ENCODE measurements at places on chromosomes 6 and 20. TPM values are rescaled to one million over a fixed set of nuclear protein-coding genes. Genes with fewer than 3 reads are reported as not detected.

DNA sequence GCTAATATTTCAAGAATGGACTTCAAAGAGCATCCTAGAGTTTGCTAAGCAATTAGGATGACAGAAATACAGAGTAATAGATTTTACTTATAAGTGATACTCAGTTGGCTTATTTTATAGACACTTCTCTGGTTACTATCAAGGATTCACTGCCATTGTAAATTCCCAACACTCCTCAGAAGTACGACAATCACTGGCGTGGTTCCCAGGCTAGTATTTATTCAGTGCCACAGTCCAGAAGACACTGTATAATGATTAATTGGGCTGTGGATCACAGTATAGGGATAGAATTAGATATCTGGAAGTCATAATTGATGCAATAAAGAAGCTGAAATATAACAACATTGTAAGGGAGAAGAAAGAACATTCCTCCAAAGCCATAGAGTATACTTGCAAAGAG lies 15.7 kb downstream of the MANEA start:
- no peaks in the 10 kb centered on the region for H3K4me1 ChIP-seq
- H3K36me3 ChIP-seq = peaks cover 13% of the 10 kb centered on the region
- no peak overlapping the region for H3K4me3 ChIP-seq
- H3K27me3 ChIP-seq = no peaks in the 10 kb centered on the region
- H3K27ac ChIP-seq = no peak overlapping the region
- no peak for DNase-seq

GRCh38 chr6:41161380-41161779 lies 1.5 kb downstream of the TREM2 start:
- H3K4me3 ChIP-seq = no peak overlapping the region
- H3K27ac ChIP-seq = no peak overlapping the region
- DNase-seq = no peak
- H3K36me3 ChIP-seq = no peaks in the 10 kb centered on the region

DNA sequence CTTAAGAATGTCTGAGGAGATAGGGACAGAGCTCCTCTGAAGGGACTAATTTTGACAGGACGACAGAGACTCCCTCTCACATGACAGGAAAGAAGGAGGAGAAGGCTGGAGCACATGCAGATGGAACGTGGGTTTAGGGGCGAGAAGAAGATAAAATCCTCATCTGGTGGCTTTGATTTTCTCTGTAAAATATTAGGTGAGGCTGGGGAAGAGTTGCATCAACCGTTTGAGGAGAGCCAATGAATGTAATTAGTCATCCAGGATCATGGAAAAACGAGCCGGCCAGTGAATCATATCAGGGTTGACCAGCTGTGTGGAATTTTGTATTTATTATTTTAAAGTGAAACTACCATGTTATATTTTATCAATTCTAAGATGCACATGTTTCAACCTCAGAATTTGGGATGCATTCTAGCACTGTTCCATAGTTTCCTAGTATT lies 46.9 kb upstream of the ADGRF4 start:
- DNase-seq = no peak
- no peaks in the 10 kb centered on the region for H3K27me3 ChIP-seq
- H3K4me3 ChIP-seq = no peak overlapping the region
- H3K27ac ChIP-seq = no peak overlapping the region

DNA sequence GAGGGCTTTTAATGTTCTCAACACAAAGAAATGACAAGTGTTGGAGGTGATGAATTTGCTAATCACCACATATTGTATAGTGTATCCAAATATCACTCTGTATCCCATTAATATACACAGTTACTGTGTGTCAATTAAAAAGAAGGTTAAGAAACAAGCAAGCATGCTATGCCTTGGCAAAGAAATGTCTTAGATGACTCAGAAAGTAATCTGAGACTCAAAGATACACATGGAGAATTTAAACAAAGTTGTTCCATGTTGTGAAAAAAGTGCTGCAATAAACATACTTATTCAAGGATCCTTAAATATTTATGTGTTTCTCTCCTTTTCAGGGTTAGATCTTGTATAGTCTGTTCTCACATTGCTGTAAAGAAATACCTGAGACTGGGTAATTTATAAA lies 300.9 kb downstream of the DHX35 start:
- H3K36me3 ChIP-seq = no peaks in the 10 kb centered on the region
- H3K4me3 ChIP-seq = no peak overlapping the region
- no peak overlapping the region for H3K27ac ChIP-seq
- peaks cover 20% of the 10 kb centered on the region for H3K27me3 ChIP-seq
- no peak for DNase-seq
- peaks cover 4% of the 10 kb centered on the region for H3K4me1 ChIP-seq

- peaks cover 4% of the 10 kb centered on the region for H3K27me3 ChIP-seq
- H3K27ac ChIP-seq = no peak overlapping the region
- peak; percentile 50 for DNase-seq
- H3K4me1 ChIP-seq = peaks cover 10% of the 10 kb centered on the region
- no peak overlapping the region for H3K4me3 ChIP-seq
Measured at GRCh38 chr6:232982-233640, 59.2 kb upstream of the DUSP22 start.

The SIRPB2 gene
- not detected for total RNA-seq

- H3K36me3 ChIP-seq = no peaks in the 10 kb centered on the region
- H3K4me1 ChIP-seq = no peaks in the 10 kb centered on the region
- no peak overlapping the region for H3K27ac ChIP-seq
Measured at GRCh38 chr20:40583636-40584035, 105.4 kb downstream of the MAFB start.

The IMPG1 gene
- not detected for total RNA-seq

The GPR63 gene
- 4.2 TPM for total RNA-seq

DNA sequence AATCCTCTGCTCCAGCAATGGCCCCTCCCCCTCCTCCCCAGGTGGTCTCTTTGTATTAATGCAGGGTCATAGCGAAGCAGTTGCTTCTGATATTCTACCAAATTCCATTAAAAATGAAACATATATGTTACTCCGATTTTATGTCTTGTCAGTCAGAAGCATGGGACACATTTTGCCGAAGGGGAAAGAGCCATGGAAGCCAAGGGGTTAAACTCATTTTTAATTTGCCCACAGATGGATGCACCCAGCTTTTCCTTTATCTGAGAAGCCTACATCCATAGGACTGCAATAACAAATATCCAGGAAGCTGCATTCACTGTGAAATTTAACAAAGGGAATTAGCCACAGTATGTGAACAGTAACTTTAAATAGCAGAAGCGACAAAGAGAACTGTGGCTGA lies 688.2 kb downstream of the QKI start:
- H3K27ac ChIP-seq = no peak overlapping the region
- no peaks in the 10 kb centered on the region for H3K27me3 ChIP-seq
- peaks cover 24% of the 10 kb centered on the region for H3K4me1 ChIP-seq
- H3K36me3 ChIP-seq = no peaks in the 10 kb centered on the region

DNA sequence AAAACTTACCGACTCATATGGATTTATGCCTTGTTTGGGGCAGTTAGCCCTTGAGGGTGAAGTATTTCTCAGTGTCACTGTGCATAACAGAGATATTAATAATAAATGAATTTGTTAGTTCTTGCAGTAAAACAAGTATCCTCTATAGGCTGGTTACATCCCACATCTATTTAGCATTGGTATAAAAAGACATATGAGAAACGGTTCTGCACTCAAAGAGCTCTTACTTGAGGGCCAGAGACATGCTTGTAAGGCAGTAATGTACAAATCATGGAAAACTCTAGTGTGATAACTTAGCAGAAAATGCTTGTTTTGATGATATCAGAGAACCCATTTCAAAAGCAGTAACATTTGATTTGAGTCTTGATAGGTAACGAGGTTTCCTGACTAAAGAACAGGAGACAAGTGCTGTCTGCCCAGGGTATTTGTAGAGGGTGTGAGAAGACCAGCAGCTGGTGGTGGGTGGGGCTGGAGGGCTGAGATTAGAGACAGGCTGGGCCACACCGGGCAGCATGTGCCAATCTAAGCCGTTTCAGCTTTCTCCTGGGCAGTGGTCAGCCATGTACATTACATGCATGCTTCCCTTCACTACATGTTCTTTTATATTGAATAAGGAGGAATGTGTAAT lies 46.3 kb downstream of the TULP4 start:
- no peak overlapping the region for H3K27ac ChIP-seq
- H3K4me3 ChIP-seq = no peak overlapping the region
- no peaks in the 10 kb centered on the region for H3K27me3 ChIP-seq
- H3K36me3 ChIP-seq = no peaks in the 10 kb centered on the region

The LTB gene
- total RNA-seq = 0.34 TPM

GRCh38 chr6:101413773-101414172 lies 20.3 kb downstream of the GRIK2 start:
- no peak for DNase-seq
- H3K27ac ChIP-seq = no peak overlapping the region
- no peak overlapping the region for H3K4me3 ChIP-seq
- H3K27me3 ChIP-seq = peaks cover 4% of the 10 kb centered on the region

GRCh38 chr6:20833881-20834515 lies 299.7 kb downstream of the CDKAL1 start:
- no peak overlapping the region for H3K4me3 ChIP-seq
- DNase-seq = no peak
- no peaks in the 10 kb centered on the region for H3K4me1 ChIP-seq

The CLPSL2 gene
- total RNA-seq = not detected

GRCh38 chr6:35686873-35687555 lies 1.7 kb downstream of the FKBP5 start:
- no peaks in the 10 kb centered on the region for H3K36me3 ChIP-seq
- peak overlapping the region; percentile 93 for H3K4me3 ChIP-seq
- H3K4me1 ChIP-seq = peaks cover 14% of the 10 kb centered on the region
- DNase-seq = no peak
- H3K27me3 ChIP-seq = peaks cover 16% of the 10 kb centered on the region

The APOBEC2 gene
- 1.5 TPM for total RNA-seq

GRCh38 chr6:169970306-169970988 lies 219.0 kb downstream of the ERMARD start:
- no peaks in the 10 kb centered on the region for H3K4me1 ChIP-seq
- no peaks in the 10 kb centered on the region for H3K36me3 ChIP-seq

The C6orf15 gene
- total RNA-seq = not detected

- H3K4me1 ChIP-seq = peaks cover 17% of the 10 kb centered on the region
- H3K4me3 ChIP-seq = peak overlapping the region; percentile 49
- H3K27me3 ChIP-seq = peaks cover 19% of the 10 kb centered on the region
- DNase-seq = no peak
- H3K36me3 ChIP-seq = no peaks in the 10 kb centered on the region
Measured at GRCh38 chr20:17430125-17430950, 100.8 kb downstream of the BFSP1 start.

GRCh38 chr6:9140172-9140571 lies 704.8 kb upstream of the SLC35B3 start:
- H3K4me3 ChIP-seq = no peak overlapping the region
- peaks cover 14% of the 10 kb centered on the region for H3K4me1 ChIP-seq
- DNase-seq = no peak
- H3K36me3 ChIP-seq = no peaks in the 10 kb centered on the region

GRCh38 chr20:62452475-62453095 lies 23.2 kb downstream of the GATA5 start:
- H3K4me1 ChIP-seq = peaks cover 17% of the 10 kb centered on the region
- no peak overlapping the region for H3K27ac ChIP-seq
- H3K27me3 ChIP-seq = peaks cover 8% of the 10 kb centered on the region
- H3K36me3 ChIP-seq = no peaks in the 10 kb centered on the region
- DNase-seq = no peak

DNA sequence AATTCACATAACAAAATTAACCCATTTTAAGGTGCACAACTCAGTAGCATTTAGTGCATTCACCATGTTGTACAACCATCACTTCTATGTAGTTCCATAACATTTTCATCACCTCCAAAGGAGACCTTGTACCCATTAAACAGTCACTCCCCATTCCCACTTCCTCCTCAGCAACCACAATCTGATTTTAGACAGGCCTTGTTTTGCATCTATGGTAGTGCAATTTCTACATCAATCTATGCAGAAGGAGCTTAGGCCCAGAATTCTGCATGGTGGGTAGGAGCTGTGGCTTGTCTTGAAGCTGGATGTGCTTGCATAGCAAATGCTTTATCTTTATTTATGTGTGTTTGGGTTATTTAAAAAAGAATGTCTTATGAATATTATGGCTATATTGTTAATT lies 13.5 kb upstream of the HLA-DQA1 start:
- H3K36me3 ChIP-seq = no peaks in the 10 kb centered on the region
- no peaks in the 10 kb centered on the region for H3K27me3 ChIP-seq
- H3K27ac ChIP-seq = no peak overlapping the region
- no peak overlapping the region for H3K4me3 ChIP-seq
- no peaks in the 10 kb centered on the region for H3K4me1 ChIP-seq

The PCK1 gene
- total RNA-seq = 4.7 TPM

GRCh38 chr20:40956542-40957264 lies 71.9 kb upstream of the TOP1 start:
- DNase-seq = peak; percentile 22
- peaks cover 19% of the 10 kb centered on the region for H3K27me3 ChIP-seq
- H3K36me3 ChIP-seq = no peaks in the 10 kb centered on the region

GRCh38 chr6:36334832-36335459 lies 1.7 kb downstream of the BNIP5 start:
- peak overlapping the region; percentile 81 for H3K27ac ChIP-seq
- no peak for DNase-seq

The TXLNB gene
- 0.22 TPM for total RNA-seq

- no peak for DNase-seq
- no peak overlapping the region for H3K4me3 ChIP-seq
- peaks cover 25% of the 10 kb centered on the region for H3K4me1 ChIP-seq
- peaks cover 4% of the 10 kb centered on the region for H3K27me3 ChIP-seq
Measured at GRCh38 chr6:116513224-116513875, 1.9 kb downstream of the CALHM5 start.

GRCh38 chr6:61953851-61954250 lies 332.2 kb downstream of the KHDRBS2 start:
- H3K27ac ChIP-seq = peak overlapping the region; percentile 44
- DNase-seq = no peak
- H3K36me3 ChIP-seq = peaks cover 4% of the 10 kb centered on the region

- DNase-seq = no peak
- H3K4me3 ChIP-seq = no peak overlapping the region
- no peaks in the 10 kb centered on the region for H3K4me1 ChIP-seq
- H3K27me3 ChIP-seq = peaks cover 41% of the 10 kb centered on the region
- no peaks in the 10 kb centered on the region for H3K36me3 ChIP-seq
Measured at GRCh38 chr20:42340368-42340767, 722.2 kb upstream of the CHD6 start.

The PLA2G7 gene
- 1.2 TPM for total RNA-seq

DNA sequence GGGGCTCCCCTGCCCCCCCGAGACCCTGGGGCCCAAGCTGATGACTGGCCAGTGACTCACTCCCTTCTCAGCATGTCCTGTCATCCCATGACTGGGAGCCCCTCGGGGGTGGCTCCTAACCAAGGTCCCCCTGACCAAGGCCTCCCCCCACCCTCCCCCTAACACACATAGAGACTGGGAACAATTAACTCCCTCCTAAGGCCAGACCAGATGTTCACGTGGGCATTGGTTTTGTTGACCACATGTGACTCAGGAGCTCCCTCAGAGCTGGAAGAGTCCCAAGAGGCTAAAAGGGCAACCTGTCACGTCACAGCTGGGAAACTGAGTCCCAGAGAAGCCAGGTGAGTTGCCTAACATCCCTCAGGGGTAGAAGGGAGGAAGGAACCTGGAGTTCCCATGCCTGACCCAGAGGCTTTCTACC lies 10.6 kb upstream of the CCN5 start:
- H3K27ac ChIP-seq = no peak overlapping the region
- H3K4me3 ChIP-seq = no peak overlapping the region
- no peaks in the 10 kb centered on the region for H3K36me3 ChIP-seq
- peaks cover 18% of the 10 kb centered on the region for H3K4me1 ChIP-seq
